Aortic smooth muscle cell (primary cell): ENCODE measurements at places on chromosomes 5 and 9. TPM values are rescaled to one million over a fixed set of nuclear protein-coding genes. Genes with fewer than 3 reads are reported as not detected.

LCN9 gene
- not detected in 2 replicates for total RNA-seq

CERCAM gene
- total RNA-seq, result 67.5 and 84.1 TPM in 2 replicates

UCK1 gene
- 13.6 and 15.7 TPM in 2 replicates for total RNA-seq

SAXO1 gene
- total RNA-seq, result under 0.01 TPM in 2 replicates

RNF145 gene
- 54.4 and 78.3 TPM in 2 replicates for total RNA-seq

GPR21 gene
- total RNA-seq, result 0.87 and 1.1 TPM in 2 replicates

SLC46A2 gene
- not detected in 2 replicates for total RNA-seq

ADAMTSL1 gene
- total RNA-seq, result 115 and 144 TPM in 2 replicates

BTNL3 gene
- not detected in 2 replicates for total RNA-seq

SYK gene
- total RNA-seq, result under 0.01 TPM in 1 of 2 replicates, not detected in the other

PPP3R2 gene
- not detected in 2 replicates for total RNA-seq

ADAM19 gene
- total RNA-seq, result 6.5 and 6.8 TPM in 2 replicates

LCN1 gene
- total RNA-seq, result not detected in 2 replicates

RABL6 gene
- total RNA-seq, result 57.2 and 62.2 TPM in 2 replicates

FKBP15 gene
- 21.8 and 22.0 TPM in 2 replicates for total RNA-seq

IL9 gene
- total RNA-seq, result not detected in 2 replicates

PDE6A gene
- total RNA-seq, result not detected in 2 replicates

ZNF367 gene
- total RNA-seq, result 10.1 and 15.9 TPM in 2 replicates

CDX1 gene
- total RNA-seq, result 0.12 and 0.13 TPM in 2 replicates

CCL28 gene
- 1.1 and 1.6 TPM in 2 replicates for total RNA-seq

GABRA6 gene
- total RNA-seq, result not detected in 2 replicates

PAEP gene
- total RNA-seq, result not detected in 2 replicates

GPR150 gene
- 0.06 and 0.13 TPM in 2 replicates for total RNA-seq

PCDHGC4 gene
- 2.0 and 3.2 TPM in 2 replicates for total RNA-seq

KCNMB1 gene
- 0.99 and 1.3 TPM in 2 replicates for total RNA-seq

FBXW2 gene
- total RNA-seq, result 31.0 and 40.3 TPM in 2 replicates

ECSCR gene
- total RNA-seq, result 6.8 and 13.7 TPM in 2 replicates

SLC6A7 gene
- 0.06 TPM in 1 of 2 replicates, not detected in the other for total RNA-seq

PTPRD gene
- 4.0 and 13.8 TPM in 2 replicates for total RNA-seq

FGF1 gene
- 8.5 and 12.6 TPM in 2 replicates for total RNA-seq

SLC36A2 gene
- total RNA-seq, result not detected in 2 replicates
